ENCODE measurements at places on chromosomes 4 and X.

GRCh38 chrX:111743316-111743715 is 62.3 kb downstream of the ALG13 start:
- no peak for DNase-seq

- no peak for DNase-seq
These were observed 154.3 kb downstream of the CAMK2D start for GRCh38 chr4:113607147-113607720.

DNA sequence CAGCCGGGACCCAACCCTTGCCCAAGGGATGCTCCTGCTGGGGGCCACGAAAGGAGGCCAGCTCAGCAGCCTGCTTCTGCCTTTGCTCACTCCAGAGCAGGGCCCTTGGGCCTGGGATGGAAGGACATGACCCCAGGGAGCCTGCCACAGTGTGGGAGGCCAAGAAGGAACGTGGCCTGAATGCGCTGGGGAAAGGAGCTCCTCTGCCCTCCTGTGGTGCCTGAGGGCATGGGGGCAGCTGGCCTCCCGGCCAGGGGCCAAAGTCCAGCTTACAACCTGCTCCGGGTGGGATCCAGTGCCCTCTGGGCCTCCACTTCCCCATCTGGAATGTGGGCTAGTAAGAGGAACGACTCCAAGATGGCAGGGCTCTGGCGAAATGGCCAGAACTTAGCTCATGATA is 2.0 kb upstream of the ATP2B3 start:
- DNase-seq = no peak

DNA sequence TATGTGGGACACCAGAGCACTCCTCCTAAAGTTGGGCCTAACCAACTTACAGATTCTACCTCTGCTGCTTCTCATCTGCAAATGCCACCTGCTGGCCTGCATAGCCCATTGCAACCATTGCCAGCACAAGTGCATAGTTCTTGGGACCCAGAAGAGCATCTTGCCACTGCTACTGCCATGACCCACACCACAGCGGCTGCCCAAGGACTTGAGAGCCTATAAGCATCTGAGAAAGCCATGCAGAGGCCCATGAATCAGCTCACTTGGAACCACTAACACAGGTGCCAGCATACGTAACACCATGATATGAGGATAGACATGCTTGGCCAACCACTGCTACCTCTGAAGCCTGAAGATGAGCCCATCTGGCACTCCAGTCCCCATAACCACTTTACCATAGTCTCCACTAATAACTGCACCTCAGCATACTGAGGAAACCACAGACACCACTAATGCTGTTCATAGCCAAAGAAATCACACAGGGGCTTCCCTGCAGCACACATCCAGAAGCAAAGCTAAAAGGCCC is 258.1 kb upstream of the AGTR2 start:
- DNase-seq = peak; percentile 62

DNA sequence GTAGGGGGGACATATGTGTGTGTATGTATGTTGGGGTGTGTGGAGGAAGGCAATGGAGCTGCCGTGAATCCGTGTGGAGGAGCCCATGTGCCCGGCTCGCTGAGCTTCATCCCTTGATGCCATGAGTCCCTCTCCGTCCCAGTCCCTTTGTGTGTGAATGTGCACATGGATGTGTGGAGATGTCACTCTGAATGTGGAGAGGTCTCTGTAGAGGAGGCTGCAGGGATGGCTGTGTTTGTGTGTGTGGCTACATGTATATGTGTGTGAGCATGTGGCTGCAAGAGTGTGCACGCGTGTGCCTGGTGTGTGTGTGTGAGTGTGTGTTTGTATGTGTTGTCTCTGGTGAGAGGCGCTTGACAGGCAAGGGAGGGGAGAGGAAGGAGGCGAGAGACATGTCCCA is 1.3 kb downstream of the DLG3 start:
- DNase-seq = no peak

- no peak for DNase-seq
These were observed 42.8 kb upstream of the TRIM2 start for GRCh38 chr4:153161226-153161963.

DNA sequence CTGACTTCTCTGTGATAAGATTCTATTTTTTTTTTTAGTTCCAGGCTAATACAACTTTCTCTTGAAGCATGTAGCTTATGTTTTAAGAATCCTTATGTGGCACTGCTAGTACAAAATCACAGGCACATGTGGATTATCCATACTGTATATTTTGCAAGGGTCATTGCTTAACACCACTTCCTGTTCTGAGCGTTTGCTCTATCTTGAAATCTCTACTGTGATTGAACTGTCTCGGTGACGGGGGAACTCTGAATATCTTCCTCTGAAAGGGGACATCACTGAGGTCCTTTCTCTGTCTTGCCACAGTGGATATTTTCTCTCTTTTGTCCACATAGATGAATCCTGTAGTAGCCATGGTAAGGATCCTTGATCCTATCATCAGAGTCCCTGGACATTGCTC is 2.1 kb upstream of the WFS1 start:
- no peak for DNase-seq

DNA sequence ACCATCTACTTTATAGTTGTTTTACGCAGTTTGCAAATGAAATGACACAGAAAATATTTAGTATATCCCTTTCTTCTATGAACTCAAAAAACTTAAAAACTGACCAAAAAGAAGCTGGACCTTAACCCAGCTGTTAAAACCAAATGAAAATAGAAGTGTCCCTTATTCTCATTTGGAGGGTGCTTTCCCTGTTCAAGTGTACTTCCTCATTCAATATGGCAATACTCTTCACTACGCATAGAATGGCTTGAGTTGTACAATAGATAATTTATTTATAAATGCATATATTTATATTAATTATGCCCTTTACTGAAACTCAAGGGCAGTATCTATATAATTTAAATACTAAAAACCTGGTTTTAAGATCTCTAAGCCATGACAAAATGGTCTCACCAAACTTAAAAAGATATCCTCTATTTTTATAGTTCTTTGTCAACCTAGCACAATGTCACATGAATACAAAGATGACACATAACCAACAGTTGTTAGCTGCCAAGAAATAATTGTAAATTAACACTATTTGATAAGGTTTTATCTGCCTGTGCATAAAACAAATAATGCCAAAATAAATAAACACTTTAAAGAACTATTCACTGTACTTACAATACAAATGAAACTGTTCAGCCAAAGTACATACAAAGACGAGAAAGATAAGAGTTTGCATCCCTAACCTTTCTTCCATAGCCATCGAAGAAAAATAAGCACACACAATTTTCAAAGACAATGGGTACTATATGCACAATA is 25.2 kb downstream of the YTHDC1 start:
- no peak for DNase-seq

- DNase-seq = no peak
These were observed 81.8 kb downstream of the CPZ start for GRCh38 chr4:8674311-8674885.

GRCh38 chrX:136307471-136307870 is 6.7 kb downstream of the ADGRG4 start:
- no peak for DNase-seq

DNA sequence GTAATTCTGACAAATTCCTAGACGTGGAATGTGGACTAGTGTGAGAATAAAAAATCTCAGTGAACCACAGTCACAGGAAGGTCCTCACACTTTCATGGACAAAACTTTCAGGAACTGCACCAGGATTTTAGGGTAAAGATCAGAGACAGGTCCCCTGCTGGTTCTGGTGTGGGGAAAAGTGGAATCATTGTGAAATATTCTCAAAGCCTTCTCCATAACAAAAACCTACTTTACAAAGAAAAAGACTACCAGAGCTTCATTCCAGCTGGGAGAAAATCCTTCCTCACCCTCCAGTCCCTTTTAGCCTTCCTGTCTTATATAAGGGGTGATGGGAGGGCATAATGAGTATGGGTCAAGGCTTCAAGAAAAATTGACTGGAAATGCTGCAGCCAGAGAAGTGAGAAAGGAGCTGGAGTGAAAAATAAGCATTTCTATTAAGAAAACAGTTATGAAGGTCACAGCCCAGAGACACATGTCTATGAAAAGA is 325.8 kb downstream of the ARAP2 start:
- DNase-seq = no peak

DNA sequence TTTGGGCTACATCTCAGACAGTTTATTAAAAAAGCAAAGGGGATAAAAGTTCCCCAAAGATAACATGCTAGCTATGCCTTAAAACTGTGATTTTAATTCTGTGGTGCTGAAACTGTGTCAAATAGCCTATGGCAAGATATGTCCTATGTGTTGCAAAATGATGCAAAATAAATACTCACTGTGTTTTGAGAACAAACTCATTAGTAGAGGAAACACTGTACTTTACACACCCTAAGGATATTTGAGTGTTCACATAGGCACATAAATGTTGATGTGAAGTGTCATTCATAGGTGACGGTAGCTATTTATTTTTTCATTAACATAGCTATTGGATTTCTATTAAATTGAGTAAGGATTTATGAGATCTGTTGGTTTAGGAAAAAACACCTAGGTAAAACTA is 351.9 kb downstream of the FAT4 start:
- DNase-seq = no peak

DNA sequence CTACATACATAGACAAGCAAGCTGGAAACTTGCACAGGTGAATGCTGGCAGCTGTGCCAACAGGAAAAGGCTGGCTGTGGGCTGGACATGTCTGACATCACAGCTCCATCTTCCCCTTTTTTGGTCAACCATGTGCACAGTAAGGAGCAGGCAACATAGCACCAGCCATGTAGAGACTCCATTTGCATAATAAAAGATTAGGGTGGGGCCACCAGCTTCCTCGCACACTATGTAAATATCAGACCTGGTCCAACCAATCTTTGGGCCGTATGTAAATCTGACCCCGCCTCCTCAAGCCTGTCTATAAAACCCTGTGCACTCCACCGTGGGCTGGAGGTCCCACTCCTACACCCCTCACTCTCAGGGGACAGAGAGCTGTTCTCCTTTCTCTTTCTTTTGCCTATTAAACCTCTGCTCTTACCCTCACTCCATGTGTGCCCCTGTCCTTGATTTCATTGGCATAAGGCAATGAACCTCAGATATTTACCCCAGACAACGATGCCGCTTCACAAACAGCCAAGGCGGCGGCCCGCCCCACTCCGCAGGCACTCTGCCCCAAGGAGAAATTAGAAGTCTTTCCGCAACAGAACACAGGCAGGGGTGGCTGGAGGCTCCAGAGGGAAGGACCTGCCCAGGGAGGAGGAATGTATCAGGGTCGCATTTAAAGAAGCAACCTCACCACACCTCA is 862.2 kb downstream of the TRIML1 start:
- no peak for DNase-seq

- no peak for DNase-seq
These were observed 330.5 kb upstream of the AADAT start for GRCh38 chr4:170420255-170420693.

- no peak for DNase-seq
These were observed 22.8 kb upstream of the NAT8L start for GRCh38 chr4:2036327-2036726.

GRCh38 chr4:70945046-70945445 is 42.9 kb downstream of the MOB1B start:
- no peak for DNase-seq

DNA sequence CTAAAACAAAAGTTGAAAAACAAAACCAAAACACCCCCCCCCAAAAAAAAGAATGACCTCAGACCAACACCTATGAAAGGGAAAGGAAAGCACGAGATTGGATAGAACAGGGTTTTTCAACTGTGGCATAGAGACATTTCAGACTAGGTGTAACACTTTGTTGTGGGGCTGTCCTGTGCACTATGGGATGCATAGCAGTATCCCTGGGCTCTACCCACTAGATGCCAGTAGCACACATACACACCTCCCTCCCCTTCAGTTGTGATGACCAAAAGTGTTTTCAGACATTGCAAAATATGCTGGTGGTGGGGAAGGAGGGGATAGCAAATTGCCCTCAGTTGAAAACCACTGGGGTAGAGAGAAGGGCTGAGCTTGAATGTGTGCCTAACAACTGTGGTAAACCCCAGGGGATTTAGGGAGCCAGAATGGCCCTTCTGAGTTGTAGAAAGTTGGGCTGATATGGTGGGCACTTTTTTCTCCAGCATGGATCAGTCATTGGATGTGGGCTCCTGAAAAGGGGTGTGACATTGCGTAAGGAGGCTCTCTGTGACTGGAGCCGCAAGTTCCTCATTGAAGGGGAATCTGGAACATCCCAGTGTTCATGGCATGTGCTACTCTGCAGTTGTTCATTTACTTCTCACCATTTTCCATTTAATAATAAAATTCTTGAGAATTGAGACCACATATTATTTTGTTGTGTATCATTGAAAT is 8.8 kb upstream of the GEMIN8 start:
- no peak for DNase-seq

GRCh38 chr4:1215141-1216075 is 33.5 kb downstream of the CTBP1 start:
- DNase-seq = no peak

GRCh38 chrX:1262369-1262768 is 6.2 kb upstream of the CSF2RA start:
- peak; percentile 47 for DNase-seq
